T-helper 17 cell (primary cell): ENCODE measurements at places on chromosomes 1 and 21. TPM values are rescaled to one million over a fixed set of nuclear protein-coding genes. Genes with fewer than 3 reads are reported as not detected.

NFASC gene
- total RNA-seq: 0.27 TPM

AGRN gene
- total RNA-seq: 1.2 TPM

MYBPHL gene
- not detected for total RNA-seq

TNFRSF9 gene
- total RNA-seq: 0.50 TPM

JTB gene
- total RNA-seq: 88.1 TPM

TAS1R1 gene
- not detected for total RNA-seq

GUK1 gene
- 245 TPM for total RNA-seq
